ENCODE measurements at places on chromosomes 1 and 21.

DNA sequence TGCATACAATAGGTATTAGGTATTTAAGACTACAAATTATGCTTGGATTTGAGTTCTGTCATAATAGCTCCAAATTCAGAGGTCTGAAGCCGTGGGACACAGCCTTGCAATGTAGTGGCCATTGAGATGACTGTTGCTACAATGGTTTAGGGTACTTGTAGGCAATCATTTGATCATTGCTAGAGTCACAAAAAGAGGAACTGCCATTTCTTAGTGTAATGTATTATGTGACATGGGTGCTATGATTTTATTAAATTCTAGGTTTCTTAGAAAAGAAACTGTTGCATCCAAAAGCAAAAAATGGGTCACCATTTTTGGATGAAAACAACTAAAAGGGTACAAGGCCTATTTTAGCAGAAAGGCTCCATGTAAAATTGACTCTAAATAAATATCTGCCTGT is 129.9 kb upstream of the ZNF644 start:
- no peak for DNase-seq

DNA sequence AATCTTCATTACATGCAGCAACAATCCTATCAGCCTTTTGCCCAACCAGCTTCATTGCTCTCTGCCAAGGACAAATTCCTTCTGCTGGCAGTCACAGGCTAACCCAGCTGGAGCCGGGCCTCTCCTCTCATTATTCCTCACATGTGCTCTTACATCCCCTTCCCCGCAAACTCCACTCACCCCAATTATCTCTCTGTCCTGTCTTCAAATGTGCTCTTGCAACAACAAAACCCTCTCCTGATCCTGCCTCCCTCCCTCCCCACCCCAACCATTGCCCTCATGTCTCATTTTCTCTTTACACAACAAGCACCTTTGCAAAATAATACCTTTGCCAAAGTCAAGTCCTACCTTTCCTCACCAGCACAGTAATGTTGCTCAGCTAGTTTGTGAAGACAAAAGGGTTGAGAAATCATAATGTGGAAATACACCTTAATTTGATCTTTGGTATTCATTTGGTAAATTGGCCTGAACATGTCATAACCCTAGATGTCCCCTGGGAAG is 36.0 kb upstream of the DHCR24 start:
- DNase-seq = no peak

DNA sequence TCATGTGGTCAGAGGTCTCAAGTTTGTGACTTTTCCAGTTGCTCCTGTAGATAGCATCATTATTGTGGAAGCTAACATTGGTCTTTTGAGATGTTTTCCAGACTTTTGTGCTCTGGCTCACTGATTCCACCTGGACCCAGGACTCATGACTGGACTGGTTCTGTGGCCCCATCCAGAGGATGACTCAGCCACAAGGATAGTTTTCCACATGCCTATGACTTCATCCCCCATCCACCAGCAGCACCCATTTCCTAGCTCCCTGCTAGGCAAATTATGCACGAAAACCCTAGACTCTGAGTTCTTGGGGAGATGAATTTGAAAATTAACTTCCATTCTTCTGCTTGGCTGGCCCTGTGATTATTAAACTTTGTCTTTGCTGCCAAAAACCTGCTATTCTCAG is 949.3 kb downstream of the MRPL39 start:
- DNase-seq = no peak

GRCh38 chr1:66552829-66553228 is 18.9 kb downstream of the SGIP1 start:
- DNase-seq = no peak

DNA sequence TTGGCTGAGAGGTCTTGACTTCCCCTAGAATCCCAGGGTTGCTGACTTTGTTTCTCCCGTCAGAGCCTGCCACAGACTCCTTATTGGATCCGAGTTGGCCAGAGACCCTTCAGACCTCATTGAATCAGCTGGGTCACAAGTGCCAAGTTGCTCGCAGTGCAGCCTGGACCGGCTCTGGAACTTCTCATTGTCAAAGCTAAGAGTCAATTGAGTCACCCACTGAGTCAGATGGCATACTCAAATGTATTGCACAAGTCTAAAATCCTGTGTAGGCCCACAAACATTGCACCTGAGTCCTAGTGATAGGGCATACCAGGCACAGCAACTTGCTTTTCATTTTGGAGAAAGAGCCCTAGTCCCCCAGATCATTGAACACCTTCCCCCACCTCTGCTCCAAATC is 20.4 kb upstream of the SCAF4 start:
- DNase-seq = no peak

- no peak for DNase-seq
Measured at GRCh38 chr1:221405146-221405545, 336.7 kb downstream of the DUSP10 start.

DNA sequence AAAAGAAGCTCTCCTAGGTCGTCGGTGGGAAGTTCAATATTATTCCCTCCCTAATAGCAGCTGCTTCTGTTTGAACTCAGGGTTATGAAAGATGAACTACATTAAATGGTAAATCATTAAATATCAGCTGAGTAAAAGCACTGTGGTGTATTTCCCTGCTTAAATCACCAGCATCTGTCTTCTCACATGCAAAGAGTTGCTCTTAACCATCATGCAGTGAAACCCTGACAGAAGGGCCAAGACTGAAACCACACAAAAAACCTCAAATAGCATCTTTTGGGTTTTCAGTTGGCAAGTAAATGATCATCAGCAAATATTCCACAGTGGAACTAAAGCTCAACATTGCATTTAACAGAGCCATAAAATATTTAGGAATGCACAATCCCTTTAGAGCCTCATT is 380.0 kb upstream of the ADGRL2 start:
- no peak for DNase-seq

- DNase-seq = no peak
Measured at GRCh38 chr1:70587872-70588366, 176.9 kb downstream of the CTH start.

DNA sequence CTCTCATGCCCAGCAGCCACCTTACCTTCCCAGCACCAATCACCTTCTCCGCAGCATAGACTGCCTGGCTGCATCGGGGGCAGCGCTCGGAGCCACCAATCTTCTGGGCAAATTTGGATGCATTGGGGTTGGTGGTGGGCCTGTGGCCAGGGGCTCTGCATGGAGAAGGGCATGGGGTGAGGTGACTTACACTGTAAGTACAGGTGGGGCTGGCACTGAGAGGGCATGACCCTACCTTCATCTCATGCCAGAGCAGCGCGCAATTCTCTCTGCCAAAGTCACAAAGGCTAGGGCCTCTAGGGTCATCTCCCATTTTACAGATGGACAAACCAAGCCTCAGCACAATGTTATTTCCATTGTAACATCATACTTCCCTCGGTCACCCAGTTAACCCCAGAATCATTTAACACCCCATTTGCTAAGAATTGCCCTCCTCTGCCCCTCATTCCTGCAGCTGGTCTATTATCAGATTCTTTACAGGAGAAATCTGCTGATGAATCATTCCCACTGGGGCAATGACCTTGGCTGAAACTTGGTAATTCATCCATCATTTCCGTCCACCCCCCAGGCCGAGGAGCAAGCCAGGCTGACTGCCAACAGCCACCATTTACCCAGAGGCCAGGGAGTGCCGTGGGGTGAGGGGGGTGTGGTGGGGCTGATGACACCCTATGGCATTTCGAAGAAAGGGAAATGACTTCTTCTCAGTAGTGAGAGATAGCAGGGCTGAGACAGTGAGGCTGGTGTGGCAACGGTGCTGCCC is 17.9 kb downstream of the CSRP1 start:
- DNase-seq = no peak

DNA sequence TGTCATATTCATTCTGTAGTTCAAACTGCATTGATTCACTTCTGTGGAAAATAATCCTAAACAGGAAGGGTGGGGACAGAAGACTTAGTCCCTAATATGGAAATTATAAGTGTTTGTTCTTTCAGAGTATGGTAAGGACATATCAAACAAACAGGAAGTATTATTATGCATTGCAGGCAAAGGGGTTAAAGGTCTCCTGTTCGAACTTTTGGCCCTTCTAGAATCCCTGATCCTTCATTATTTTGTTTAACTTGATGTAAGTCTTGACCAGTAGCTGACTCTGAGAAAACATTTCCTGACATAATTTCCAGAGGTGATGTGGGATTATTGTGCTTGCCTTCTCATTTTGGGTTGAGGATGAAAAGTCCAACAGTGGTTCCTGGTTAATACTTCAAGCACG is 215.4 kb upstream of the ADGRL2 start:
- no peak for DNase-seq

GRCh38 chr1:179025975-179026812 is 500 bp downstream of the FAM20B start:
- no peak for DNase-seq
